Calu3 (cell line): ENCODE measurements at places on chromosomes 2 and 18. TPM values are rescaled to one million over a fixed set of nuclear protein-coding genes. Genes with fewer than 3 reads are reported as not detected.

DNA sequence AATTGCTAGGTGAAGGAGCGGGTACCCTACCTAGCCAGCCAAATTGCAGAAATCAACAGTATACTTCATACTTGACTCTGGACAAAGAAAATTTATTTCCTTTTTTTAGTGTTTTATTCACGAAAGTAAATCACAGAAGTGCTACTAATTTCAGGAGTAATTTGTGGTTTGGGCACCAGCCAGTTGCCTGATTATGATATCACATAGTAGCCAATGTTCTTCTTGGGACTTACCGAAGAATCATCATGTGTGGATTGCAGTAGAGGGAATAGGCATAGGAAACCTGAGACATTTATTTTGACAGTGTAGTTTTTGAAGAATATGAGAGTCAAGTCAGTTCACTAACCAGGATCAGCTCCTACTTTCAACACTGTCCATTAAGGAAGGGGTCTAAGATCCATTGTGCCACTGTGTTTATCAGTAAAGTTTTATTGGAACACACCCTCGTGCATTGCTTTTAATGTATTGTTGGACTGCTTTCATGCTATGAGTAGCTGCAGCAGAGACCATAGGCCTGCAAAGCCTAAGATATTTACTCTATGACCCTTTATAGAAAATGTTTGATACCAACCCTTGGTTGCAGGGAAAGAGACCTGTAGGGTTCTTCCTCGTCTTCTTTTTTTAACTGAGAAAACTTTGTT, 32.1 kb downstream of the TNFRSF11A start:
- no peak for DNase-seq

Gene SLC11A1
- 0.12 TPM in 1 of 2 replicates, not detected in the other for total RNA-seq

GRCh38 chr18:47404845-47405244, 153.4 kb upstream of the SKOR2 start:
- DNase-seq: no peak

DNA sequence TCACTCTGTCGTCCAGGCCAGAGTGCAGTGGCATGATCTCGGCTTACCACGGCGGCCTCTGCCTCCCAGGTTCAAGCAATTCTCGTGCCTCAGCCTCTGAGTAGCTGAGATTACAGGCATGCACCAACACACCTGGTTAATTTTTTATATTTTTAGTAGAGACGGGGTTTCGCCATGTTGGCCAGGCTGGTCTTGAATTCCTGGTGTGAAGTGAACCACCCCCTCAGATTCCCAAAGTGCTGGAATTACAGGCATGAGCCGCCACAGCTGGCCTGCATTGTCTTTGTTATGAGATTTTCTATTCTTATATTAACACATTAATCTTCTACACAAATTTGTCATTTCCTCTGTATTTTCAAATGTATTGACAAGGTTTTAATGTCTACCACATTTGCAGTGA, 75.2 kb downstream of the SEPTIN10 start:
- DNase-seq: no peak

GRCh38 chr2:169849710-169850109, 22.5 kb downstream of the UBR3 start:
- no peak for DNase-seq

Gene CPSF3
- 54.8 and 56.7 TPM in 2 replicates for total RNA-seq

DNA sequence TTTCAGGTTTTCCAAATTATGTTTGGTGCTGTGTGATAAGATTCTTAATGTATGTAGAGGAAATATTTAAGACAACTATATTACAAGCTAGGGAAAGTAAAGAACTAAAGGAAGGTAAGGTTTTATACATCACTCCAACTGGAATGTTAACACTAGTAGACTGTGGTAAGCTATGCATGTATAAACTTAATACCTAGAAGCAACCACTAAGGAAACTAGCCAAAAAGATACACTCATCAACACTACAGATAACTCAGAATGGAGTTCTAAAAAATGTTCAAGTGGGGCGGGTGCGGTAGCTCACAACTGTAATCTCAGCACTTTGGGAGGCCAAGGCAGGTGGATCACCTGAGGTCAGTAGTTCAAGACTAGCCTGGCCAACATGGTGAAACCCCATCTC, 37.8 kb upstream of the MALL start:
- no peak for DNase-seq

GRCh38 chr2:34229998-34230397, 630.9 kb upstream of the FAM98A start:
- no peak for DNase-seq

DNA sequence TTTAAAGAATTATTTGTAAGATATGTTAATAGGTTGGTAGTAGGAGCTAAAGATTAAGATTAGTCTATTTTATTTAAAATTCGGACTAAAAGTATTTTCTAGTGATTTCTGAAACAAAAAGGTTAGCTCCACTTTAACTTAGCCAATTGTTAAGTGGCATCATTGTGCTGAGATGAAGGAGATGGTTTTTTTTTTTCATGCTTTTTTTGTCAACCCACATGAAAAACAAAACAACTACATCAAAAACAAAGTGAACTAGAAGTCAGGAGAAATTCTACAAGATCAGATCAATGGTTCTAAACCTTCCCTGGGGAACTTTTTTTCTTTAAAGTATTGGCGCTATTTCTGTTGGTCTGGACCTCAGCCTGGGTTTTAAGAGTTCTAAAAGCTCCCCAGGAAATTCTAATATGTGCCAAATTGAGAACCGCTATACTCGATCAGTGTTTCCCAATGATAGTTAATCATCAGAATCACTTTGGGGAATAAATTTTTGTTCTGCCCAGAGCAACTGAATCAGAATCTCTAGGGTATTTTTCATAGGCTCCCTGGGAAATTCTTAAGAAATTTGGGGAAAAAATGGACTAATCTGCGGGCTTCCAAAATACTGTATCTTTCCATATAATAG, 2.3 kb downstream of the ZC3H6 start:
- DNase-seq: no peak

- DNase-seq: no peak
Measured at GRCh38 chr2:95569170-95569569, 22.6 kb upstream of the TRIM43 start.

- peak; percentile 80 for DNase-seq
Measured at GRCh38 chr2:203782262-203782976, 76.0 kb downstream of the CD28 start.

GRCh38 chr2:173667014-173667413, 298.2 kb downstream of the SP3 start:
- DNase-seq: no peak

- no peak for DNase-seq
Measured at GRCh38 chr2:240403396-240404104, 31.9 kb upstream of the GPC1 start.

Gene ESPNL
- total RNA-seq: 0.19 and 0.61 TPM in 2 replicates

- no peak for DNase-seq
Measured at GRCh38 chr2:23426263-23426905, 41.4 kb downstream of the KLHL29 start.

DNA sequence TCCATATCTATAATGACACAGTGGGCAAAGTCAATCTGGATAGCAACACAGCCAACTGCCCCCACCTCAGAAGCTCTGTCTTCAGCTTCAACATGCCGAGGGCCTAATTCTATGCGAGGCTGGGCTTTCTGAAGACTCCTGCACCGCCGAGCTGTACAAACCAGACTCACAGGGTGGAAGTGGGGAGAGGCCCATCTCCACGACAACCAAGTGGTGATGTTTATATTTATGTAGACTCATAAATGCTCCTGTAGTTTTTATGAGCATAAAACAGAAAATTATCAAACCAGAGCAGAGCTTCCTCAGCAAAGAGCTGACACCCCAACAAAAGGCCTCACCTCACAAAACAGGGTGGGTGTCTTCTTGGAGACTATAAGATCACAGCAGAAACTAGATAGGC, 77.0 kb upstream of the LGALSL start:
- DNase-seq: no peak

DNA sequence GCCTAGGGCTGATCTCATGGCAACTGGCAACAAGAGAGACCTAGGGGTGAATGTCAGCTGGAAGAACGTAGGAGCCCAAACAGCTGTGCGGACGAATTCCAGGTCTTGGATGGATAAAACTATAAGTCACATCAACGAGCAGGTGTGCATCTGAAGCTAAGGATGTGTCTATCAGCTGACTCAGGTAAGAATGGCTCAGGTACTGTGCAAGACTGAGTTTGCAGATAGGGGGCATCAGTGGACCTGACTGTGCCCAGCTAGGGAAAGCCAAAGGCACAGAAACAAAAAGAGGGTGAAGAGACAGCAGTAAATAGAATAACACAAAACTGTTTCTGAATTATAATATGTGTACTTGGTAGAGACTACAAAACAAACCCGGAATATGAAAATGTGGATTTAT, 357.3 kb downstream of the ZEB2 start:
- peak; percentile 53 for DNase-seq

Gene PLEKHB2
- 112 and 113 TPM in 2 replicates for total RNA-seq

DNA sequence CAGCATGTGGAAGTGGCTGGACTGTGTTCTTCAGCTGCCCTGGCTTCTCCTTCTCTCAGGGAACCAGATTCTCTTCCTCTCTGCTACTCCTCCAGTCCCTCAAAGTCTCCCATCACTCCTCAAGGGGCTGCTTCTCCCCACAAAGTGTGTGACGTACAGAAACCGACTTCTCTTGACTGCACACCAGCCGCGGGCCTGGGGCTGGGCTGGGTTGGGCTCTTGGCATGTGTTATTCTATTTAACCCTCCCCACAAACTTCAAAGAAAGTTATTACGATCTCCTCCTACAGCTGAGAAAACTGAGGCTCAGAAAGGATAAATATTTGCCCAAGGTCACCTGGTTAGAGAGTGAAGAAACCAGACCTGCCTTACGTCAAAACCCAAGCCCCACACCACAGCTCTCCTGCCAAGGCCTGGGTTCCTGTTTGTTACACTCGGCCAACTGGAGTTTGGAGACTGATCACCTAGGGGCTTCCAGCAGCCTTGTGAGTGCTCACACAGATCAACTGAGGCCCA, 269.0 kb downstream of the TFCP2L1 start:
- no peak for DNase-seq

Gene INPP1
- total RNA-seq: 23.1 and 30.1 TPM in 2 replicates

DNA sequence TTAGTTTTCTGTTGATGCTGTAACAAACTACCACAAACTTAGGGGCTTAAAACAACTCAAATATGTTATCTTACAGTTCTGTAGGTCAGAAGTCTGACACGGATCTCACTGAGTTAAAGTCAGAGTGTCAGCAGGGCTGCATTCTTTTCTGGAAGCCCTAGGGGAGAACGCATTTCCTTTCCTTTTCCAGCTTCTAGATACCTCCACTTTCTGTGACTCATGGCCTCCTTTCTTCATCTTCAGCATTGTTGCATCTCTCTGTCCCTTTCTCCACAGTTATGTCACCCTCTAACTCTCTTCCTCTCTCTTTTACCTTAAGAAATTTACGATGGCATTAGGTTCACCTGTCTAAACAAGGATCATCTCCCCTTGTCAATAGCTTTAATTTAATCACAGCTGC, 13.3 kb upstream of the PPP4R1 start:
- DNase-seq: no peak

Gene PTH2R
- total RNA-seq: 0.71 TPM in 1 of 2 replicates, not detected in the other

GRCh38 chr2:236103981-236104380, 64.2 kb downstream of the GBX2 start:
- DNase-seq: no peak

Gene STARD6
- not detected in 2 replicates for total RNA-seq
